ENCODE measurements at places on chromosomes 11 and 22.

GRCh38 chr11:112511271-112511670 lies 250.6 kb upstream of the PLET1 start:
- DNase-seq: no peak

- DNase-seq: no peak
Measured at GRCh38 chr11:130411223-130411622, 17.2 kb downstream of the ADAMTS8 start.

DNA sequence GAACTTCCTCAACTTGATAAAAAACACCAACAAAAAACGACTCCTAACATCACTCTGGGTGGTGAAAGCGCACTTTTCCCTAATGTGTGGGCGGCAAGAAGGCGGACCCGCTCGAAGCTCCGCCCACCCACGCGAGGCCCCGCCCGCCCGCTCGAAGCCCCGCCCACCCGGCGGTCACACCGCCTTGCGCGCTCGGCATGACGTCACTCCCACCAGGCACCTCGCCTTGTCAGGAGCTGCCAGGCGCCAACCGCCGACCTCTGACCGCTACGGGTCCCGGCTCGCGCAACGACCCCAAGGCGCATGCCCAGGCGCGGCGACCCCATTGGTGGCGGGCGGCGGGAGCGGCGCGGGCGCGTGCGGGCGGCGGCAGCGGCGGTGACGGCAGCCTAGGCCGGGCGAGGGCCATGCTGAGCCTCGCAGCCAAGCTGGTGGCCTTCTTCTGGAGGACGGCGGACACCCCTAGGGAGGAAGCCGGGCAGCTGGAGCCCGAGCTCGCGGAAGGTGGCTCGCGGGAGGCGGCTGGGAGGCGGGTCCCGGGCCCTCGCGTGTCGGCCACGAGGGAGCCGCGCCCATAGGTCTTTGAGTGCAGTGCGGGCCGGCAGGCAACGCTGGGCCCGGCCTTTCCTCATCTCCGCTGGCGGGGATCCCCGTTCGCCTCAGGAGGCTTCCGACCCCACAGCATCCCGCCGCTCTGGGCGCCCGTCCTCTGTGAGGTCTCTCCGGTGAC lies at the start of gene MOV10L1:
Gene MOV10L1, plus strand, starts transcription at position 325 of the 730 bp plus-strand sequence. Its CDS starts 83 bp downstream, at position 408.
- DNase-seq: no peak

- no peak for DNase-seq
Measured at GRCh38 chr11:69599502-69599901, 41.5 kb upstream of the CCND1 start.

- no peak for DNase-seq
Measured at GRCh38 chr22:36113121-36113520, 47.4 kb downstream of the APOL3 start.

GRCh38 chr11:12161603-12162350 lies 51.4 kb downstream of the MICAL2 start:
- DNase-seq: no peak

DNA sequence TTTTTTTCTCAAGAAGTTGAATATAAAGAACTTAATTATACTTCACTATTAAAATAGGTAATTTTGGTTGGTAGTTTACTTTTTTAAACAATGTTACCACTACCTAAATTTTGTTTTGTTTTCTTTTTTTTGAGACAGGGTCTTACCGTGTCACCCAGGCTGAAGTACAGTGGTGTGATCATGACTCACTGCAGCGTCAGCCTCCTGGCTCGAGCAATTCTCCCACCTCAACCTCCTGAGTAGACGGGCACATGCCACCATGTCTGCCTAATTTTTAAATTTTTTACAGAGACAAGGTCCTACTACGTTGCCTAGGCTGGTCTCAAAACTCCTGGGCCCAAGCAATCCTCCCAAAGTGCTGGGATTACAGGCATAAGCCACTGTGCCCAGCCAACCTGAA lies 17.6 kb downstream of the SPCS2 start:
- no peak for DNase-seq

DNA sequence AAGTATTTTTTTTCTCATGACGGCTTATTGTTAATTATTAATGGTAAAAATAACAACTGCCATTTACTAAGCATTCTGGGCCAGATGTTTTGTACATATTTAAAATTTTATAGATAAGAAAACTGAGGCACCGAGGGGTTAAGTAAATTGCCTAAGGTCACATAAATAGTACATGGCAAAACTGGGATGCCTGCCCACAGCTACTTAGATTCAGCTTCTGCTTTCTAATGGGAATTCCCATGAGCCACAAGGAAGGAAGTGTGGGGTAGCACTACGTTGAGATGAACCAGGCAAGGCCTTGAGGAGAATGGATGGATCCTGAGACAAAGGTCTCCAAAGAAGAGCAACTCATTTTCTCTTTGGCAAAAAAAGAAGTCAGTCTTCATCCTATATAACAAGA lies 11.9 kb upstream of the PHF21A start:
- no peak for DNase-seq

GRCh38 chr11:59011655-59012397 lies 72.5 kb downstream of the GLYATL1 start:
- no peak for DNase-seq

DNA sequence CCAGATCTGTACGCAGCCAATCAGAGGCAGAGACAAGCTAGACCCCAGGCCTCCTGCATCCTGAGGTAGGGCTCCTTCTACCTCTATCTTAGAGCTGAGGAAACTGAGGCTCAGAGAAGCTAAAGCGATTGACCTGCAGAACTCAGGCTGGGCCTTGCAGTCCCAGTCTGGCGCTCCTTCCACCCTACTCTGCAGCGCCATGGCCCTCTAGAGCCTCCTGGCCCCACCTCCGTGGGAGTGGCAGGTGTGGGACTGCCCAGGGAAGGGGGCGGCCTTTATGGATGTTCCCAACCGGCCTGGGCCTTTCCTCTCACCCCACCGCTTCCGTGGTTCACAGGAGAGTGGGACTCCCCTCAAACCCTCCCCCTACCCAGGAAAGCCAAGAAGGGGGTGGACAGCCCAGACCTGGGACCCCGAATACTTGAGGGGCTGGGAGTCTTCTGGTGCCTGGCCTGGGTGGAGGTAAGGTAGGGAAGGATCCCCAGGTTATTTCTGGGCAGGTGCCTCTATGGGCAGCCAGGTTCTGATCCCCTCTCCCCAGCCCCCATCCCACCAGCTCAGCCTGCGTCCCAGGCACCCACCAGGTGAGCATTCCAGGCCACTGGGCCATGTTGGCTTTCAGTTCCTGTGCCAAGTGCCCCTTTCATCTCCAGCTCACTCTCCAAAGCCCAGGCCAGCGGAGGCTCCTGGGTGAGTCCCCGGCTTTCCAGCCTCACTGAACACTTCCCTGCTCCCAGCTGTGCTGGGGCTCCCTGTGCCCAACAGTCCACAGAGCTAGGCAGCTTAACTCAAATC lies 3.0 kb downstream of the WNT11 start:
- DNase-seq: no peak

DNA sequence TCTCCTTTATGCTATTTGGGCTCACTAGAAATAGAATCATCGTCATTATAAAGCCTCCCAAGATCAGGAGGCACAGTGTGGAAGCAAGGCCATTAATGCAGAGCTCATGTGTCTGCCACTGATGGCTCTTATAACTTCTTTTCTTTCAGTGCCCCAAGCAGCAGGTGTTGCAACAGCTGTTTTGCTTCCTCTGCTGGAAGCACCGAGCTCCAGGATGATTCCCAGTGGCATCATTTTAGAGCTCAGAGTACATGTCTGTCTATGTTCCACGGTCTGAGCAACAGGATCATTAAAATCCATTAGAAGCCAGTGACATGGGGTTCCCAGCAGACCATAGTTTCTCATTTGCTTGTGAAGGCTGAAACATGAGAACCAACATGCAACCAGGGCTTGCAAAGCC lies 803.0 kb upstream of the FAT3 start:
- no peak for DNase-seq

- no peak for DNase-seq
Measured at GRCh38 chr22:49789289-49790141, 38.2 kb downstream of the BRD1 start.
